ENCODE measurements at places on chromosomes 5 and 9.

- DNase-seq: peak; percentile 25
Observed at GRCh38 chr9:132878695-132879456, at the start of gene SPACA9. SPACA9 (plus strand) TSS chr9:132878898; CDS start chr9:132883948, 5,050 bp downstream.

DNA sequence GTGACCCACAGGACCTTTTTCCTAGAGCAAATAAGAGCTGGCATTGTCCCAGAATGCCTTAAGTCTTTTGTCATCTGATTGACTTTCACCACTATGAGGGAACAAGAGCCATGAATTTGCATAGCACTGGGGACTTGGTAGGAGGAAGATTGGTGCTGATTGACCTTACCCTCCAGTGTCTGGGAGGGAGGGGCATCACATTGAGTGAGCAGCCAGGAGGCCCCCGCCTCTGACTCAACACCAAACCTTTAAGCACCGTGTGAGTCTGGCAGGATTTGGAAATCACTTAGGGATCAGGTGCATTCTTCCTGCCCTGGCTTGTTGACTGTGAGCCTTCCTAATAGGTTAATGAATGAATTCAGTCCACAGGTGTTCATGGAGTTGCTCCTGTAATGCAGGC, 40.7 kb downstream of the WNK2 start:
- peak; percentile 4 for DNase-seq

DNA sequence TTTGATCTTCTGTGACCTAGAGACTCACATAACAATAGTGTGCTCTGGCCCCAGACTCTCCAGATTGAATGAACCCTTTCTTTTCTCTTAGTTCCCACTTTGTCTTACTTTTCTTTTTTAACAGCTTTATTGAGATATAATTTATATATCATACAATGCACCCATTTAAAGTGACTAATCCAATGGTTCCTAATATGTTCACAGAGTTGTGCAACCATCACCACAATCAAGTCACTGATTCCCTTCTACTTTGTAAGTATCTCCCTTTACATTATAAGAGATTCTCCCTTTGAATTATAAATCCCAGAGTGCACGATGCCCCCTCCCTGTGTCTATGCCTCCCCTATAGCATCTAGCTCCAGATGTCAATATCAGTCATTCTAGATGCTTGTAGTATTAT, 172.4 kb downstream of the HINT1 start:
- DNase-seq: no peak

GRCh38 chr9:128928624-128929023, 7.8 kb downstream of the PHYHD1 start:
- peak; percentile 30 for DNase-seq

DNA sequence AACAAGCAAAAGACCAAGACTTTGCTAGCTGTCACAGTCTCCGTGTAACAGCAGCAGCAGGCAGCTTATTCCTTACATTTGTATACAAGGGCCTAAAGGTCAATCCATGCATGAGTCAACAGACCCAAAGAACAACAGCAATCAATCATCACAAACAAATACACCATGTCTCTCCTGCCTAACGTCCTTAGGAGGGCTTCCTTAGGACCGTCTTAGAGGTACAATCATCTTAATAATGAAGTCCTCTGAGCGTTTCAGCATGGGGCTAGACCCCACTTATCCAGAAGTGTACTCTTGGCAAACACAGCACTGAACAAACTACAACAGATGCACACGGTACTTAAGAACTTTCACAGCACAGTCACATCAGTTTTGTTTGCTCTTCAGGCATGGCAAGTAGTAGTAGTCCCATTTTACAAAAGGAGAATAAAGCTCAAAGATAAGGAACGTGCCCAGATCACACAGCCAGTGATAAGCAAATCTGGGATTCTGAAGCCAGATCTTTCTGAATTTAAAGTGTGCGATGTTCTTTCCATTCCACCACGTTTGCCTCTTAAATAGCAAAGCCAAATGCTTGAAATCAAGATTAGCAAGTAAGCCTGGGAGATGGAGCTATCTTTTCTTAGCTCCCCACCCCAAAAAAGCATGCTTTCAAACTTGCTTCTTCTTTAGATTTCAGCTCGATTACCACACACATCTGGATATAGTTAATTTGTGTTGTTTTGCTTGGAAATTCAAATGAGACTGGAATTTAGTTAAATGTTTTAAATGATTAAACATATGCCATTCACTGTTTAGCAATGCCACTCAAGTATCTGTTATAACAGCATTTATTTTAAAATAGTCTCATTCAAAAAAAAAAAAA, 24.2 kb downstream of the PSMB7 start:
- DNase-seq: no peak

DNA sequence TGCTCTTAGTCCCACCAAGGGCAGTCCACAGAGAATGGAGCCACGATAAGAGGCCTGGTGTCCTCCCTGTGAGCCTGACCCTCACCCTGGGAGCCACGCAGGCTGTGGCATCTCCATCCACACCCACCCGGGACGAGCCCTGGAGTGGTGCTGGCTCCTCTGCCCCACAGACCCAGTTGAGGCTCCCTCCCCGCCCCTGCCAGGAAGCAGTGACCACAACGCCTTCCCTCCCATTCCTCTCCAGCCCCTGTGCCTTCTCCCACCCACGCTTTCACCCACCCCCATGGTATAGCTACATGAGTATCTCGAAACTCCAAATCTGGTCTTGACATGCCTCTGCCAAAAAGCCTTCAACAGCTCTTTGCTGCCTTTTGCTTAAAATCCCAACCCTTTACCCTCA, 57.9 kb downstream of the SEMA4D start:
- no peak for DNase-seq

DNA sequence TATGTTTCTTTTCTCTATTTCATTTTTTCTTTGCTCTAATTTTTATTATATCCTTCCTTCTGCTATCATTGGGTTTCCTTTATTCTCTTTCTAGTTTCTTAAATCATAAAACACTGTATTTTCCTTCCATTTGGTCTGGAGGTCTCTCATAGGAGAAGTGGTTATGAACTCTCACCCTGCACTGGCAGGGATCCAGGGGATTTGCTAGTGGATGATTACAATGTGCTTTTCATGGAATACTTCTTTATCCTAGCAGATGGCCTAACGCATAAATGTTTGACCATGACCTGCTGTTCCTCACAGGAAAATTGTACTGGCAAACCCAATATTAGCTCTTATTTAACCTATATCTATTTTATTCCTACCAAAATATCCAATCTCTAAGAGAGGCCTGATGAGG, 31.5 kb upstream of the SGCD start:
- no peak for DNase-seq

- DNase-seq: peak; percentile 24
Observed at GRCh38 chr9:124258607-124259157, 933 bp downstream of the NEK6 start.

GRCh38 chr5:177389241-177390169, 5.3 kb downstream of the SLC34A1 start:
- DNase-seq: peak; percentile 90

- DNase-seq: no peak
Observed at GRCh38 chr9:137276473-137277328, 825 bp upstream of the TOR4A start.

GRCh38 chr9:76713381-76713780, 50.9 kb upstream of the PCA3 start:
- no peak for DNase-seq

- no peak for DNase-seq
Observed at GRCh38 chr9:124741149-124741548, 30.0 kb downstream of the NR6A1 start.

DNA sequence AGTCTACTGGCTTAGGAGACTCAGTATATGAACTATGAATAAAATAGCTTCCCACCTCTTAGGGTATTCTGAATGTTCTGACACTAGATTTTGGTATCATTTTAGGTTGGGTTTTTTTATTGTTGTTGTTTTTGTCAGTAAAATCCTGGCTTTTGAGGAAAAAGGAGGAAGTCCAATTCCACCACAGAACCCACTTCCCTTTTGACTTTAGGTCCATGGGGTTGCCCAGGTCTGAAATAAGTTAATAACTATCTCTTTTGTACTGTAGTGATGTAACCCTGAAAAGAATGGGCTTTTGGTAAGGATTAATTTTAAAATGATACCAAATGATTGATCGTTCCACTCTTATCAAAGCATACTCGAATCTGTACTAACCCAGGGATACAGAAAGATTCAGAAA, 29.1 kb upstream of the IL12B start:
- peak; percentile 90 for DNase-seq

GRCh38 chr5:172235132-172235780, 41.3 kb downstream of the EFCAB9 start:
- peak; percentile 39 for DNase-seq

DNA sequence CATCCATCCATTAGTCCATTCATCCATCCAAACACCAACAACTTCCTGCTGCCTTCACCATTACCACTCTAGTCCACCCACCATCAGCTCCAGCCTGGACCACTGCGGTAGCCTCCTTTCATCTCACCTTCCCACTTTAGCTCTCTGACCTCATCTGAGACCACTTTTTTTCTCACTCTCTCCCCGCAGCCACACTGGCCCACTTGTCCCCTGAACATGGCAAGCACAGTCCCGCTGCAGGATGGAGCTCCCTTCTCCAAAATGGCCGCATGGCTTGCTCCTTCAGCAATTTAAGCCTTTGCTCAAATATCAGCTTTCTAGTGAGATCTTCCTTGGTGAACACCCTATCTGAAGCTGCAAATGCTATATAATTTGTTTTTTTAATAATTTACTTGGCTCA, 11.1 kb downstream of the CSF1R start:
- DNase-seq: no peak

- no peak for DNase-seq
Observed at GRCh38 chr5:17898766-17899165, 264.5 kb downstream of the TAF11L14 start.

- DNase-seq: no peak
Observed at GRCh38 chr5:92544036-92544435, 1037.0 kb downstream of the NR2F1-AS1 start.

DNA sequence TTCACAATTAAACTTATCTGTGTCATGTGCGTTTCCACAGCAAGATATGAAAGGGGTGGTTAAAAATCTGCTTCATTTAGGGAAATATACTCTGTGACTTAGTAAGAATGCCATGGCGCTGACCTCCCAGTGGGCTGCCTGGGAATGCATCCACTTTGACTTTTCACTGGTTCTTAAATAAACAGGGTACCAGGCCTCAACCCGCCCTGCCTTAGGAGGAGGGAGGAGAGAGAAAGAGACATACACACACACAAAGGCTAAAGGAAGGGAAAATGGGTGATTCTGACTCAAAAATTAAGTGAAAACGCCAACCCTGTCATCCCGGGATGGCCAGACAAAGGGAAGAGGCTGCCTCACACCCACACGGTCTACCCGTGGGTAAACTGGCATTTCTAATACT, 122.1 kb downstream of the EBF1 start:
- DNase-seq: no peak

GRCh38 chr5:166330036-166330435, 1961.4 kb upstream of the WWC1 start:
- DNase-seq: no peak

DNA sequence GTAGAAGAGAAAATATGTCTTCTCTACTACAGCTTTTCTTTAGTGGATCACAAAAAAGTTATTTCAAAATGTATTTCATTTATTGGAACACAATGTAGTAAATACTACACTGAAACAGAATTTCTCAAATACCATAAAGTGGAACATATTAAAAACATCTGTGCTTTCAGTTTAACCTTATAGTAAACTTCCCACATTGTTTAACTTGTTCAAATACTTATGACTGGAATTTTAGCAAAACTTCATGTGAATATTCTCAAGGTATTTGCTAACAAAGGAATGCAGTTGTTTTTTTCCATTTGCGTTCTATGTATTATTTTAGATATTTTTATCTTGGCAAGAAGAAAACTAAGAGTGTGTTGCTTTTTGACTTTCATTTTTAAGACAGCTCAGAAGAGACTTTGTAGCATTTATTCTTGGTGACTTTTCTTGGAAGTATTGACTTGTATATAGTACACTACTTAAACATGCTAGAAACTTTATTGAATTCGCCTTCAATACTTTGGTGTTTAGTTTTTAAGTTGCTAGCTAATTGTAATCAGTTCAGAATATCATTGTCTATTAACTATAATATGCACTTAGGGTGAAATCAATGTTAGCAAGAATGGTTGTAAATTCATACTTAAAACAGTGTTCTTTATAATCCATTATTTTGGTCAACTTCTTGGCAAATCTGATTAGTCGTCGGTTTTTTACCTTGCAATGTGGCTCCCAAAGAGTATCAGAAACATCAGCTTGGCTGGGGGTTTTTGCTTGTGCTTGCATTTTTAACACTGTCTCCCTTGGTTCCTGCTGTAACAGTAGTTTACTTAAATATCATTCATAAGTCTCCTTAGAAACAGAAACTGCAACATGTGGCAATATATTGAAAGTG, 5.0 kb upstream of the RHOBTB3 start:
- peak; percentile 45 for DNase-seq

DNA sequence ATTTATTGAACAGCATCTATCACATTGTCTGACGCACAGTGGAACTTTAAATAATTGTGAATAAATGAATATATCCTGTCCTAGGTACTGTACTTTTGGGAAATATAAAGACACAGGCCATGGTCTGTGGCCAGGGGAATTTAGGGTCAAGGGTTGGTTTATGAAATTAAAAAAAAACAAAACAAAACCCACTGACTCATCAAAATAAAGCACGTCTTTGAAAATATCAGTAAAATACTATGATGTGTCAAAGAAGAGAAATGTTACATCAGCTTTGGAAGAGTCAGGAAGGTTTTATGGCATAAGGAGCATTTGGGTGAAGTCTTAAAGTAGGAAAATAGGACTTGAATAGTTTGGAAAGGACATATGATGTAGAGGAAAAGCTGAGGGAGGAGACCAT, 70.5 kb downstream of the ZNF462 start:
- no peak for DNase-seq

DNA sequence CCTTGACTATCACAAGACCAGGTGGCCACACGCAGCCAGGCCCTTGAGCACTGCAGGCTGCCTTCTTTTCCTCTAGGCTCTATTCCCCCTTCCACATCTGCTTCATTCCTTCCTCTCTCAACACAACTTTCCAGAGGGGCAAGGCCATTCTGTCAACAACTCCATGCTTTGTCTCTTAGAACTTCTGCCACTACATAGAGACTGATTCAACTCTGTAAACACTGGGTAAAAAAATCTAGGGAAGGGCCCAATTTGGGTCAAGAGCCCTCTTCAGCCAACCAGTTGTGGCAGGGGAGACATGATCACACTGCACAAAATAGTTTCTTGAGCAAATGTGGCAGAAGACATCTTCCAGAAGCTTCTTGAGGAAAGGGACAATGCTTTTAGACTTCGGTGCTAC, 55.6 kb downstream of the ATPSCKMT start:
- no peak for DNase-seq

GRCh38 chr5:170439944-170440269, 50.7 kb upstream of the KCNMB1 start:
- DNase-seq: no peak

Data from inflammatory macrophage treated with lipopolysaccharide for 4 hours (primary cell).